ENCODE measurements at places on chromosomes 3 and 15.

DNA sequence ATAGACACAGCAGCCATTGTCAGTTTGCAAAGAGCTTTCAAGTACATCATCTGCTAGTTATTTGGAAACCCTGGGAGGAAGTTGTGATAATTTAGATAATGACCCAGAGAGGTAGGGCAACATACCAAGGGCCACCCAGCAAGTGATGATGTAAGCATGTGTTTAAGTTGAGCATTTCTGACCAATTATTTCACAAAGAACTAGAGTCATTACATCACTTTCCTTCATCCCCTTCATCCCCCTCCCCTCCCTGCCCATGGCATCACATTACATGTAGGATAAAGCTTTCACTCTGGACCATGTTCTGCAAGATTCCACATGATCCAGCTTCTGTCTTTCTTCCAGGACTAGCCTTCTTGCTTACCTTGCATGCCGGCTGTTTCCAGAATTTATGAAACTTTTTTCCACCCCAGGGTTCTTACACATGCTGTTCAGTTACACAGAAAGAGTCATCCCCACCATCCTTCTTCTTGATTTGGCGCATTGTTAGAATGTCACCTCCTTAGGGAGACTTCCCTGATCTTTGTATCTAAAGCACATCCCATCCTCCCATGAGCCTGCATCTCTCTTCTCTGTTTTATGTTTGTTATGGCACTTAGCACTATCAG lies 71.3 kb downstream of the PTPRG start:
- no peak for DNase-seq

GRCh38 chr15:47431501-47431900 lies 285.8 kb upstream of the SEMA6D start:
- DNase-seq: no peak

DNA sequence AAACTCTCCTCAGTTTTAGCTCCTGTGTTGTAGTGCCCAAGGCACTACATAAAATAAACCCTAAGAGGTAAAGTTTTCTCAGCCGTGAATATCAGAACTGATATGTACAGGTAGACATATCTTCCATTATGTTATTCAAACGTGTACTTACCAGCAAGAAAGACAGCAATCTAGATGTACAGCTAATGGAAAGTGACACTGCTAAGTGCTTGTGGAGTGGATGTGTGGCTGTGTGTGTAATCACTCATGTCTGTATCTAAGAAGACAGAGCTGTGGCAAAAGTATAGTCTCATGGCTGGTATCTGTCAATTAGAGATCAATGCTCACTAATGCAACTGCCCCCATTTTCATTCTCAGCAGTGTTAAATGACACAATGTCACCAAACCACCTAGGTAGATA lies 101.3 kb downstream of the FMN1 start:
- DNase-seq: no peak

GRCh38 chr3:149850787-149851584 lies 38.0 kb downstream of the RNF13 start:
- no peak for DNase-seq

DNA sequence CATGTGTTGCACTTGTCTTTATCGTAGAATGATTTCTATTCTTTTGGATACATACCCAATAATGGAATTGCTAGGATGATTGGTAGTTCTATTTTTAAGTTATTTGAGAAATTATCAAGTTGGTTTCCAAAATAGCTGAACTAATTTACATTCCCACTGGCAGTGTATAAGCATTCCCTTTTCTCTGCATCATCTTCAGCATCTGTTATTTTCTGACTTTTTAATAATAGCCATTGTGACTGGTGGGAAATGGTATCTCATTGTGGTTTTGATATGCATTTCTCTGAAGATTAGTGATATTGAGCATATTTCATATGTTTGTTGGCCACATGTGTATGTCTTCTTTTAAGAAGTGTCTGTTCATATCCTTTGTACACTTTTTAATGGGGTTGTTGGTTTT lies 81.7 kb upstream of the NUDT16 start:
- no peak for DNase-seq

- DNase-seq: no peak
These were observed 36.0 kb downstream of the NR2F2 start for GRCh38 chr15:96366526-96366877.

GRCh38 chr3:77068808-77069207 lies 28.9 kb downstream of the ROBO2 start:
- no peak for DNase-seq

DNA sequence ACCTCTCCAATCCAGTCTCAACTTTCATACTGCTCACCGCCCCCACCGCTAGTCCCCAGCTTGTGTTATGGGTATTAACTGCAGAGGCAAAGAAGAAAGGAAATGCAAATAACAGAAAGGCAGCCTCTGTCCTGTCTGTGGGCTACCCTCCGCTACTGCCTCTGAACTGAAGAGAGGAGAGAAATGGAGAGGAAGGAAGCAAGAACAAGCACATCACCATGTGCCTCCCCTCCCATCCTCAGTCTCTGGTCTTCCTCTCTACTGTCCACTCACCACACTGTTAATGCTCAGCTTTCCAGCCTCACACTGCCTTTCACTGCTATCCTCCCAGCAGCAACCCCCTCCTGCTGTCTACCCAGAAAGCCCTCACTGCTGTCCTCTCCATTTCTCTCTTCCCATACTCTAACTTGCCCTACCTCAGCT lies 139.0 kb upstream of the SLC2A2 start:
- DNase-seq: no peak

- no peak for DNase-seq
These were observed 50.0 kb downstream of the PRKAR2A start for GRCh38 chr3:48797626-48798025.

DNA sequence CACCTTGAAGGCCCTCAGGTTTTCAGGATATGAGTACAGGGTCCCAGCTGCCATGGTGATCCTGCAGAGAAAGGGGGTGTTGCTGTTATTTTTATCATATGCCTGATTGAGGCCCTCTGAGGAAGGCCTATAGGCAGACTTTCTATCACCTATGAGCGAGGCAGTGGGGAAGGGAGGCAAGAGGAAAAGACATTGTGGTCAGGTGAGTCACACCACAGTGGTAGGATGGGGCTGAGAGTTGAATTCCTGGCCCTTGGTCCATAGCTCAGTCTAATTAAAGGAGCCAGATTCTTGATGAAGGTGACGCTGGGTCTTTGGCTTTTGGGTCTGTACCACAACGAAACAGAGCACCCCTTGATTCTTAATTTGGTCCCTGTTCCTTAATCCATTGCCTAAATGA lies 72.7 kb downstream of the ZNF621 start:
- no peak for DNase-seq

DNA sequence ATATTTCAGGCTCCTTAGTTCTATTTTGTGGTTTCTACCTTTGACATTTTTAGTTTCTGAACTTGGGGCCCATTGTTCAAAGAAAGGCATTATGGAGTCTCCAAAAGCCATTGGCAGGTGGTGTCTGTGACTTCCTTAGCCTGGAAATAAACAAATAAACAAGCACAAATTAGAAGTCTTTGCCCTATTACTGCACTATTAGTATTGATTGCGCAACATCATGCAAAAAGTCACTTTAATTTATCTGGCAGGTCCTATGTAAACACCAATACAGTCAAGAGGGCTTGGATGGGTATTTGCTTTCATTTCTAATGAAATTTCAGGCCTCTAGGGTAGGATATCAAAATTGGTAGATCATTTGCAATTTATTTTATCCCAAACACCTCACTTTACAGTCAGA lies 85.6 kb downstream of the LPP start:
- DNase-seq: no peak
